ENCODE measurements at places on chromosomes 3 and 15.

- no peak for DNase-seq
These were observed 467.9 kb upstream of the ATP11B start for GRCh38 chr3:182325213-182325950.

DNA sequence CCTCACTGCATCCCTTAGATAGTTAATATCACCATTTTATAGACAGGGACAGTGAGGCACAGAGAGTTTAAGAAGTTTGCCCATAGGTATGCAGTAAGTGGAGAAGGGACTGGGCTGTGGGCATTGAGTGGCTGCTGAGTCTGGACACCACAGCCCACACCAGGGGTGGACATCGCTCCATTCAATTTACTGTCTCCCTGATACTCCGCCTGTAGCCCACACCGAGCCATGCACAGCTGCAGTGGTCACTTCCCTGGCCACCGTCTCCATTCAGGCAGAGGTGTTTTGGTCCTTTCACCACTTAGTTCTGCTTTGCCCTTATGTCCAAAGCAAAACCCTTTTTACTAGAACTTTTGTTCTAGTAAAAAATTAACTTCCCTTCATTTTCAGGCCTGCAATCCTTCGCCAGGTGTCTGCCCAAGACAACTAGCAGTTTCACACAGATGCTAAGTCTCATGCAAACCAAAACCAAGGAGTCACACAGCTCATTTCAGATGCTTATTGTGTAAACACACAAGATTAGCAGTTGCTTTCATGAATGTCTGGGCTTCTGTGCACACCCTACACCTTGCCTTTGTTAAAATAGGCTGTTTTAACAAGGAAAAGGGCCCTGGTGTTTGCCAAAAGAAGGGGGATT is 30.1 kb downstream of the ZNF35 start:
- no peak for DNase-seq

DNA sequence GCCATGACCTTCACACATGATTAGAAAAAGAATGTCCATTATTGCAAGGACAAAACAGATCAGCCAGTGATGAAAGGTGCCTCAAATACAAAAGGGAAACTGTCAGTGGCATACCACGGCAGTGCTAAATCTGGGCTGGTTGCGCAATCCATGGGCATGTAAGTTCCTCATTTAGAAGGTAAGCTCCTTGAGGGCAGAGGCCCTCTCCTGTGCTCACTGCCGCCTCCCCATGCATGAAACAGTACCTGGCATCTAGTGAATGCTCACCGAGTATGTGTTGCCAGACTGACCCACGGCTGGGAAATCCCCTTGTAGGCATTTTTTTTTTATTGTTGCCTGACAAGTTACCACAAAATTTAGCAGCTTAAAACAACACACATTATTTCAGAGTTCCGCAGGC is 312.1 kb upstream of the CHRM5 start:
- no peak for DNase-seq

DNA sequence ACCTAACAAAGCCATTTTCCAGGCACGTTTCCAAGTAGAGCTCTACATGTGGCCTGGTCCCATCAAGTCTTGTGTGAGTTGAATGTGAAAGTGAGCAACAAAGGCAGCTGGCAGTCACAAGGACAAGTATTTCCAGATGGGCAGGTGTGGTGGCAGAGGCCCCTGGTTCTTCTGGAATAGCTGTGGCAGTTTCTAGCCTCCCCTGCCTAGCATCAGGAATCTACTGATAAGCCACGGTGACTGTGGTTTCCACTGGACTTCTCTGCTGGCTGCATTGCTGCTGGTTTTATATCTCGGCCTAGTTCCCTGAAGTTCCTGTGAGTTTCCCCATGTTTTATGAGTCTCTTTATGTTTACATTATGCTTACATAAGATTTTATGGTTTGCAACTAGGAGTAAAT is 117.7 kb downstream of the GOLIM4 start:
- no peak for DNase-seq

DNA sequence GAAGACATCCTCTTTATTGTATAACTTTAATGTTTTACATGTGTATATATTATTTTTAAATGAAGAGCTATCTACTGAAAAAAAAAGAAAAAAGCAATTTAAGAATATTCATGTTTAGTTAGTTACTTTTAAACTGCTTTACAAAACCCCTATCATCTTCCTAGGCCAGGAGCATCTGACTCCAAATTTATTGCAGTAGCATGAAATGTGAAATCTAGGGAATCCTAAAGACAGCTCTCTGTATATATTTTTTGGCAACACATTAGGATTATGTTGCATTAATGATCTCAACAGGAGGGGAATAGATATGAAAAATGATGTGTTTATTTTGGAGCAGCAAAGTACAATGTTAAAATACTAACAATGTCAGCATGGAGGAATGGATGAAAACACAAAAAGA is 158.3 kb downstream of the CNTN3 start:
- no peak for DNase-seq

DNA sequence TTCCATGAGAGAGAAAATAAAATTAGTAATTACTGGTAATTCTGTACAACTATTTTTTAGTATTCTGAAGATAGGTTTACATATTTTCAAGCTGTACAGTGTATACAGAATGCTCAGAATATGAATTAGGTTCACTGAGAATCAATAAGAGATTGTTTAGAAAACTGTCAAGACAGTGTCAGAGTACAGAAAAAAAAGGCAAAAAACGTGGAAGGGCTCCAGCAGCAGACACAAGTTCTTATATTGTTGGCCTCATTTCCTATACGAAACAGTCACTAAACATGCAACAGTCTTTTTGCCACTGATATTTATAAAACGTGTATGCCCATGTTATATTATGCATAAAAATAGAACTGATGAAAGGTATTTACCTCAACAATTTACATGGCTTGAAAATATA is 103.9 kb downstream of the ISL2 start:
- no peak for DNase-seq

GRCh38 chr3:187114511-187114910 is 24.8 kb downstream of the RPL39L start:
- DNase-seq, result no peak

DNA sequence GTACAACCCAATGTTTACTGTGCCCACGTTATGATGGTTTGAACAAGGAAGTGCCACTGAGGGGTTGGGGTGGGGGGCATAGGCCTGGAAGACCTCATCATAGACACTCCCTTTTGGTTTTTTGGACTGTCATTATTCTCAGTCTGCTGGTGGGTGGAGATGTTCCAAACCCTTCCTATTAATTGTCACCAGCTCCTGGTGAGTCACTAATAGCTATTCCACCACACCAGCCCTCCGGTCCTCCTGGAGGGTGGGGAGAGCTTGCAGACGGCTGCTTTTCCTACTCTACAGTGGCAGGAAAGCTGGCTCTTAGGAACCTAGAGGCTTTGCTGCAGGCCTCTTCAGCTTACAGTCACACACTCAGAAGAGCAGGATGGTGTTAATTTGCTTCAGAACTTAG is 9.0 kb upstream of the COPG1 start:
- no peak for DNase-seq

DNA sequence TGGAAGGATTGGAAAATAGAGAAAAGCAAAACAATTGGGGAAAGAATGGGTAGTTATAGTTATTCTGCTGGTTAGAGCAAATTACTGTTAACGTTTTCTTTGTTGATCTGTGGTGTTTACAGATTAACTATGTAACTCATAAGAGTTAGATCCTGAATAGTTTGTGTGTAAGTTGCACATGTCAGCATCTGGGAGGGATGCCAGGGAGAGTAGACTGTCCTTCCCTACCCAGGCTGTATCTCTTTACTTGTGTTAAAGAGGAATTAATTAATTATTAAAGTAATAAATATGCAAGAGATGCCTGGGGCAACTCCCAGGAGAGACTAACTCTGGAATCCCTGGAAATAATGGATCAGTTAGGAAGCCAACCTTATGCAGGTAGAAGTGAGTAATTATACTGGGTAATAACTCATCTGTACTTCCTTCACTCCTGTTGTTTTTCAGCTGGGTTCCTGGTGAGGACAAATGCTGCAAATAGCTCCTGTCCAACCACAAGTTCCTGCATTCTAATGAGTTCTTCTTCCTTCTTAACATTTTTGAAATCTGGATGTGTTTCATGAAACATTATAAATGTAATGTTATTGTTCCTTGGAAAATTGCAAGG is 18.9 kb downstream of the GHRL start:
- no peak for DNase-seq

DNA sequence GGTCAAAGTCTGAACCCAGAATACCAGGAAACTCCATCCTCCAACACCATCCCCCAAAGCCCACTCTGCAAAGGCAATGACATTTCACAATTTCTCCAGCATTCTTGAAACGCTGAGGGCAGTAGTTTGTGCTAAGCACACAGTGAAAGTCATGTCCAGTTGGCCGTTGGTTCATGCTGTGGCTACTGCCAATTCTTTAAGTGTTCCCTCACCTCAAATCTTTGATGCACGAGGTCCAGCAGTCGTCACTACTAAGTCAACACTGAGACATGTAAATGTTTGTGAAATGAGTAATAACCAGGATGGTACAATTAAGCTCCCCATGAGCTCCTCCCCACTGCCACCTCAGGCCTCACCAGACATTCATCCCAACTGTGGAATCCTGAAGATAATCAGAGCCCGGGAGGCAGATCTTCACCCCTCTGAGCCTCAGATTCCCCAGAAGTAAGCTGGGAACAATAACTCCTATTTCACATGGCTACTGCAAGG is 7.0 kb downstream of the SUCLG2 start:
- peak; percentile 94 for DNase-seq

- peak; percentile 83 for DNase-seq
These were observed 10.6 kb upstream of the KIF23 start for GRCh38 chr15:69403594-69403993.

DNA sequence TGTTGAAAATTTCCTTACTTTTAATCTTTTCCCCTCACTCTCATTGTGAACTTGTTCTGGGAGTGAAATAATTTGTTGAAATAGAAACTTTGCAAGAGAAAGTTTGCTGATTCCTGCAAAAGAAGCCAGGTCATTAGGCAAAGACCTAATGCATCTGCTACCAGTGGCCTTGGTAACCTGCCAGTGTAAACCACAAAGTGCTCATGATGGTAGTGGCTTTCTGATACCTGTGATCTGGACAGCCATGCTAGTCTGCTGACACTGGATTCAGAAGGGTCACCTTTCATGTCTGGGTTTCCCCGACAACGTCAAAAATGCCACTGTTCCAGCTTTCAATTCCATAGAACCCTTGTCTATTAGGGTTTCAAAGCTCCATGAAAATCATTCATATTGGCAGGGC is 123.7 kb upstream of the MCTP2 start:
- no peak for DNase-seq

DNA sequence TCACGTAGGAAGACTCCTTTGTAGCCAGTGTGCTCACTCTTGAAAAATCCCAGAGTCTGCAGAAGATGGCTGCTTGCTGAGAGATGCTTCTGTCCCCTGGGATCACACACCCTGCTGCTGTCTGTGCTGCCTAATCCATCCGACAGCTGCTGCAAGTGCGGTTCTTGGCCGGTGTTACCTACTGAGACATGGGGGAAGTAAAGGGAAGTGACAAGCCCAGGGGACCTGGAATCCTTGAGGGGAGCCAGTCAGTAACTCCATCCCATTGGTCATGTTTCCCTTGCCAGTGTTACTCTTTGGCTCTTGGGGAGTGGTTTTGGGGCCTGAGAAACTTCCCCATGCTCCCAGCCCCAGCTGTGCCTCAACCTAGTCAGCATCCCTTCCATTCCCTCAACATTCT is 8.3 kb upstream of the CPNE9 start:
- no peak for DNase-seq

DNA sequence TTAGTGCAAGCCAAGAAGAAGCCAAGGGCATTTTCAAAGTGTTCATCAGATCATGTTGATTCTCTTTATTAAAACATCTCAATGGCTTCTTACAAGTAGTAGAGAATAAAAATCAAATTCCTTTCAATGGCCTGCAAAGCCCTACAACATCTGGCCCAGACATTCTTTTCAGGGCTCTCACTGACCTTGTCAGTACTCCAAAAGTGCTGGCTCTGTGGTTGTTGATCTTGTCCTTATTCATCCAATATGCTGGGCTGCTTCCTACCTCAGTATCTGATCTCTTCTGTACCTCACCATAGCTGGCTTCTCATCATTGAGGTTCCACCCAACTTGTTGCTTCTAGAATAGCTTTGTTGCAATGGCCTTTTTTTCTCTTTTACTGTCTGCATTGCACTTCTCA is 74.0 kb upstream of the SAMMSON start:
- DNase-seq, result peak; percentile 42

GRCh38 chr3:4334548-4334947 is 31.4 kb downstream of the SETMAR start:
- DNase-seq, result no peak

GRCh38 chr3:141114816-141115460 is 63.8 kb downstream of the SPSB4 start:
- no peak for DNase-seq

DNA sequence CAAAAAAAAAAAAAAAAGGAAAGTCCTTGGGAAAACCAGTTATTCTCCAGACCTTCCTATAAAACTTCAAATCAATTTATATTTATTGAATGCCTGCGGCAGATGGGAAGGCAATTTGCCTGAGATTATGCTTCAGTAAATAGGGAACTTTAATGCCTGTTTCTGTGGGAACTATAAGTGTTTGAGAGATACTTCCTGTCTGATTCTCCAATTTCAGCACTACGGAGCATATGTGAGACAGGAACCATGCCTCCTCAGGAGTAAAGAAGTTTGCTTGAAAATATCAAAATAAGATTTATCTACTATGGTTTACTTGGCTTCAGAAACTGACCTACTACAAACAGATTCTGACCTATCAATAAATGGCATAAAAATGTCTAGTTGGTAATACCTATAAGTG is 135.5 kb downstream of the CBLB start:
- no peak for DNase-seq

GRCh38 chr3:112372396-112372795 is 39.4 kb downstream of the CD200 start:
- no peak for DNase-seq

DNA sequence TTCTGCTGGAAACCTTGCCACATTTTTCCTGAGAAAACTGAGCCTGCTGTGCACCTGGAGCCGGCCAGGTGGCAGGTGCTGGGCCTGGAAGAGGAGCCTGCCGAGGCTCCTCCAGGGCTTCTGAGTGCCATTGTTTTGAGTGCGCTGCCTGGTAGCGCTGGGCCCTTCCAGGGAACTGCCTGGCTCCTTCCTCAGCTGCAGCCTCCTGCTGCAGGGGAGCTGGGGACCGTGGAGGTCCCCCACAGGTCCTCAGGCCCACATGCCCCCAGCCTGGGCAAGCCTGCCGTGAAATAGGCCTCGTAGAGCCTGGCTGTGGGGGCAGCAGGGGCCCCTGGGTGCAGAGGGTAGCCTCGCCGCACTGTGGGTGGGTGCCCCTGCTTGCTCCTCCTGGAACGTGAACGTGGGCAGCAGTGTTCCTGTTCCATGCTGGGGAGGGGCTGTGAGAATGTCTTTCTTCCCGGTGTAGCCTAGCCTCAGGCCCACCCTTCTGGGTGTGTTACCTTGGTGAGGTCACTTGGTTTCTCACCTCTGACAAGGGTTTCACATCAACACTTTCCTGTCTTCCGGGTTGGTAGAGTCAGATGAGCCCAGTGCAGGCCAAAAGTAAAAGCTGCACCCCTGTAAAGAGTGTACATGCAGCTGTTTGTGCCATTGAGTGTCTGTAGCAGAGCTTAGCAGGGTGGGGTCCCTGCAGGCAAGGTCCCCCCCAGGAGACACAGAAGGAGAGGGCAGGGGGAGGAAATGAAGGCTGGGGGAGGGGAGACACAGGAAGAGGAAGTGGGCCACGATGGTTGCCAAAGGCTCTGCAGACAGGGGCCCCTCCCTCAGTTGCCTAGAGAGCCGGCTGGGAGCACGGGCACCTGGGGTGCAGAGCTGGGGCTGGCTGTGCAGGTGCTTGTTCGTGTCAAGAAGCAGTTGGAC is 34.5 kb downstream of the KLF13 start:
- no peak for DNase-seq
